A549 treated with CORT108297 at 1 μM for 4 hours (cell line): ENCODE measurements at places on chromosomes 2 and 18. TPM values are rescaled to one million over a fixed set of nuclear protein-coding genes. Genes with fewer than 3 reads are reported as not detected.

Gene RMC1
- total RNA-seq, result 12.7 to 17.2 TPM (median 15.9 TPM) in 5 replicates

Gene ASAP2
- 31.5 to 43.8 TPM (median 38.6 TPM) in 5 replicates for total RNA-seq

Gene MYO3B
- total RNA-seq, result not detected in 5 replicates

Gene NYAP2
- total RNA-seq, result not detected in 5 replicates

Gene CD8B2
- not detected in 5 replicates for total RNA-seq

Gene SIX3
- 0.36 to 0.58 TPM (median 0.52 TPM) in 5 replicates for total RNA-seq

Gene ATOH8
- total RNA-seq, result 5.3 to 10.6 TPM (median 8.1 TPM) in 5 replicates

Gene RND3
- total RNA-seq, result 49.5 to 68.6 TPM (median 53.9 TPM) in 5 replicates

Gene TMEM37
- total RNA-seq, result 1.1 to 2.1 TPM (median 1.8 TPM) in 5 replicates

Gene COL5A2
- total RNA-seq, result 47.9 to 90.5 TPM (median 76.8 TPM) in 5 replicates

Gene HAAO
- total RNA-seq, result not detected in 5 replicates

Gene CFAP65
- total RNA-seq, result 0.15 to 0.24 TPM (median 0.20 TPM) in 5 replicates

Gene ALK
- total RNA-seq, result not detected in 5 replicates

Gene ZNF516
- total RNA-seq, result 3.0 to 5.4 TPM (median 4.5 TPM) in 5 replicates

Gene FIGLA
- not detected in 5 replicates for total RNA-seq

Gene C18orf54
- 2.0 to 3.1 TPM (median 2.5 TPM) in 5 replicates for total RNA-seq

Gene ANKRD29
- total RNA-seq, result 9.7 to 16.4 TPM (median 13.6 TPM) in 5 replicates

Gene SLC1A4
- total RNA-seq, result 10.1 to 12.7 TPM (median 10.9 TPM) in 5 replicates

Gene ZNF142
- 13.3 to 19.9 TPM (median 16.8 TPM) in 5 replicates for total RNA-seq

Gene MYO7B
- 0.09 to 0.27 TPM (median 0.13 TPM) in 5 replicates for total RNA-seq

Gene SULT1C2
- 0.38 to 0.72 TPM (median 0.49 TPM) in 5 replicates for total RNA-seq

Gene ASB1
- total RNA-seq, result 37.7 to 64.2 TPM (median 57.6 TPM) in 5 replicates
